NCI-H2081 treated with DMSO at 0.1 percent for 48 hours (cell line): ENCODE measurements at places on chromosomes 7 and 10.

- no peak for DNase-seq
These were observed 10.1 kb downstream of the FOXL3 start for GRCh38 chr7:300048-300447.

DNA sequence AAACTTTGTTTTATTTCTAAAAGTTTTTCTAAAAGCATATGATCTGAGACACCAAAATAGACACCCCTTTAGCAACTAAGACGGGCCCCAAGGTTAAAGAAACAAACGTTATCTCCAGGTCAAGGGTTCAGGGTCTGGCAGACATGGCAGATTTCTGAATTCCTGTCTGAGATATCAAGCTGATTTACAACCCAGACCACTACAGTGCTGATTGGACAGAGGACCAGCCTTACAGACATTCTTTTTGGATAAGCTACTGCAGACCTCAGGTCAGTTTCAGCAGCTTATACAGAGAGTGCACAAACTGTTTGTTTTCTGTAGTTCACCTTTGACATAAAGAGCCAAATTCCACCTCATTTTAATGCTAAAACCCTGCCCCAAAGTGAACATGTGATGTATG, 34.8 kb downstream of the SVOPL start:
- no peak for DNase-seq

DNA sequence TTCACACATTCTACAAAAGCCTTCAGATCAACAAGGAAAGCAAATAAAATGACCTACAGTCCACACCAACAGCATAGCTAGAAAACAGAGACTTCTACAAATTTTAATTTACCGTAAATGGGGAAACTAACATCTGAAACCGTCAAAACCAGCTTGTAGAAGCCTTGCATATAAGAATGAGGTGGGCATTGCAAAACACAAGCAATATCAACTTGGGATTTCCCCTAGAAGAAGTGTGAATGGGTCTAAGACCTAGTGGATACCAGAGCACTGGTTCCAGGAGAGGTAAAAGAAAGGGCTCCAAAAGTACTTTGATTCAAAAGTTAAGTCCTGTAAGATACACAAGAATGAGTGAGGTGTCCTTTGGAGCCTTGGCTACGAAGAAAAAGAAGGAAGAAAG, 18.7 kb downstream of the RTKN2 start:
- DNase-seq = no peak

DNA sequence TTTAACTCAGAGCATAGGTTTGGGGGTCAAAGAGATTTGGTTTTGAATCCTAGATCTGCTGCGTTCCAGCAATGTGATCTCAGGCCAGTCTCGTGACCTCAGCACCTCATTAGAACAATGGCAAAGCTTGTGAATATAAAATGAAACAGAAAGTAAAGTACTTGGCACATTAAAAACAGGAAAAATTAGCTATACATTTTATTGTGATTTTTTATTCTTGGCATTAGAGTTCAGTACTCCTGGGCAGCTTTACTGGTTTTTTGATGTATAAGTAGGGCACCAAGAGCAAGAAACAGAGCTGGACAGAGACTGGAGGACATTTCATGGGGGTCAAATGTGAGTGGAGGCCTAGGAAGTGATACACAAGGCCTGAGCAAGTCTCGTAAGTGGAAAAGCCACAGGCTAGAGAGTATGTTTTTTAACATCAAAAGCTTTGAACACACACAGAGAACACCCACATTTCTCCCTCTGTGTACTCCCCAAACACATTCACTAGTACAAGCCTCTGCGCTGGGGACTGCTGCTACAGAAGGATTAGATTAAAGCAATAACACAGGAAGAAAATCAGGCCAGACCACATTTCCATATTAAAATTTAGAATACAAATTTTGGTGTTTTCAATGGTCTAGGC, 157.2 kb upstream of the SLC25A13 start:
- DNase-seq = no peak

- DNase-seq = no peak
These were observed 309.7 kb upstream of the KLF6 start for GRCh38 chr10:4094751-4095150.

DNA sequence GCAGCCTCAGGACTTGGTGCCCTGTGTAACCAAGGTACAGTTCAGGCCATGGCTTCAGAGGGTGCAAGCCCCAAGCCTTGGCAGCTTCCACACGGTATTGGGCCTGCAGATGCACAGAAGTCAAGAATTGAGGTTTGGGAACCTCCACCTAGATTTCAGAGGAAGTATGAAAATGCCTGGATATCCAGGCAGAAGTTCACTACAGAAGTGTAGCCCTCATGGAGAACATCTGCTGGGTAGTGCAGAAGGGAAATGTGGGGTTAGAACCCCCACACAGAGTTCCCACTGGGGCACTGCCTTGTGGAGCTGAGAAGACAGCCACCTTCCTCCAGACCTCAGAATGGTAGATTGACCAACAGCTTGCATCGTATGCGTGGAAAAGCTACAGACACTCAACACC, 3.4 kb upstream of the SEM1 start:
- no peak for DNase-seq

DNA sequence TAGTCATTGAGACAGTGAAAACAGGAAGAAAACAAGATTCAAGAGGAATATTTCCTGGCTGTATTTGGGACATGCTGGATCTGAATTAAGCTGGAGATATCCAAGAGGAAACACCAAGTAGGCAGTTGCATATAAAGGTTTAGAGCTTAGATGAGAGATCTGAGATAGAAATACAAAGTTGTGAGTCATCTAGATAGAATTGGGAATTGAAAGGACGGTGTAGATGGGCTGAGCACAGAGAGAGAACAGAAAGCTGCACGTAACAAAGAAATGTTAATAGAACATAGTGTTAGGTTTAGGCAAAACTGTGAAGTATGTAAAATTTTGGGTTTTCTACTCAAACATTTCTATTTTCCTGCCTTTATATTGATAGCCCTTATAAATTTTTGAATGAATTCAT, 218.5 kb upstream of the TMEM196 start:
- DNase-seq = no peak

DNA sequence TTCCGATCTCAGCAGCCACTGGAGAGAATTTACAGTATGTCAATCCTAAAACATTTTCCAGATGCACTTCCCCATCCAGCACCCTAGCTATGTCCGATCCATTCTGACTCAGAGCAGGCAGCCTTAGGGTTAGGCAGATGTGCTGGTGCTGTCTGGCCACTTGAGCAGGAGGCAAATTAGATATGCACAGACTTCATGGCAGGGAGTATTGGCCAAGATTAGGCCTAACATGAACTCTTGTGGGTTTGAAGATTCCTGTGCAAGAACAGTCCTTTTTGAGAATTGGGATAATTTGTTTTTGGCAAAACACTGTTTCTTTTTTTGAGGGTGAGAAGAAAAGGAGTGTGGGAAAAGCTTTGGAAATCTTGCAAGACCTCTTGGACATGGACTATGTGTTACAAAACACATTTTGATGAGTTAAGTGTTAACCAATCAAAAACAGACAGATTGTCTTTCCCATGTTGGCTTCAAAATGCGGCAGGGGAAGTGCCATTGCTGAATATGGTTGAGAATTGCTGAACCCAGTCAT, 218.6 kb upstream of the INHBA start:
- DNase-seq = no peak

GRCh38 chr10:88890681-88891381, 10.8 kb downstream of the STAMBPL1 start:
- DNase-seq = no peak

- no peak for DNase-seq
These were observed 765.1 kb downstream of the GRID1 start for GRCh38 chr10:85601526-85601925.

DNA sequence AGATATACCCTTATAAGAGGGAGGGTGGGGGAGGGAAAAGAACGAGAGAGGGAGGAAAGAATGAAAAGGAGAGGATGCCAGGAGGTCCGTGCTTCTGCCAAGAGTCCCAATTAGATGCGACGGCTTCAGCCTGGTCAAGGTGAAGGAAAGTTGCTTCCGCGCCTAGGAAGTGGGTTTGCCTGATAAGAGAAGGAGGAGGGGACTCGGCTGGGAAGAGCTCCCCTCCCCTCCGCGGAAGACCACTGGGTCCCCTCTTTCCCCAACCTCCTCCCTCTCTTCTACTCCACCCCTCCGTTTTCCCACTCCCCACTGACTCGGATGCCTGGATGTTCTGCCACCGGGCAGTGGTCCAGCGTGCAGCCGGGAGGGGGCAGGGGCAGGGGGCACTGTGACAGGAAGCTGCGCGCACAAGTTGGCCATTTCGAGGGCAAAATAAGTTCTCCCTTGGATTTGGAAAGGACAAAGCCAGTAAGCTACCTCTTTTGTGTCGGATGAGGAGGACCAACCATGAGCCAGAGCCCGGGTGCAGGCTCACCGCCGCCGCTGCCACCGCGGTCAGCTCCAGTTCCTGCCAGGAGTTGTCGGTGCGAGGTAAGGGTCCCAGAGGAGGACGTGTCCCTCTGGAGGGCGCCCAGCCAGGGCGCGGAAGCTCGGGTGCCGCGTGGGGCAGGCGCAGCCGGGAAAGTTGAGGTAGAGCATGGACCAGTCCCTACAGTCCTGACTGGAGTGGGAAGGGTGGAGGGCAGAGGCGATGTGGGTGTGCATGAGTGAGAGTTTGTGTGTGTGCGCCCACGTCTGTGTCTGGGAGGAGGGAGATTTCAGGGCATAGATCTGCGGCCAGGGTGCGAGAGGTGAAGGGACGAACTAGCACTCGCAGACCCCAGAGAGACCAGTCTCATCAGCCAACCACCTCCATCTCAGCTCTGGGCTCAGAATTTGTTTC, 844 bp downstream of the GRM3 start:
- DNase-seq = no peak

GRCh38 chr10:91289305-91289704, 68.8 kb downstream of the PCGF5 start:
- no peak for DNase-seq

DNA sequence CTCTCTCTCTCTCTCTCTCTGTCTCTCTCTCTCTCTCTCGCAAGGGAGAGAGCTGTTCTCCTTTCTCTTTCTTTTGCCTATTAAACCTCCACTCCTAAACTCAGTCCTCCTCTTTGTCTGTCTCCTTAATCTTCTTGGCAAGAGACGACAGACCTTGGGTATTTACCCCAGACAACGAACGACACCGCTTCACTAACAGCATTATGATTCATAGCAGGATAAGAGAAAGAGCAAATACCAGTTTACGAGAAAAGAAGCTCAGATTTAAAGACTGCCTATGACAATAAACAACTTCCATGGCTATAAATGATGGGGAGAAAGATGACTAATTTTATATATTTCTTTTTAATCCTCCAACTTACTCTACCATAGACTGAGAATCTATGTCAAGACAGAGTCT, 1396.5 kb upstream of the CELF2 start:
- DNase-seq = no peak

DNA sequence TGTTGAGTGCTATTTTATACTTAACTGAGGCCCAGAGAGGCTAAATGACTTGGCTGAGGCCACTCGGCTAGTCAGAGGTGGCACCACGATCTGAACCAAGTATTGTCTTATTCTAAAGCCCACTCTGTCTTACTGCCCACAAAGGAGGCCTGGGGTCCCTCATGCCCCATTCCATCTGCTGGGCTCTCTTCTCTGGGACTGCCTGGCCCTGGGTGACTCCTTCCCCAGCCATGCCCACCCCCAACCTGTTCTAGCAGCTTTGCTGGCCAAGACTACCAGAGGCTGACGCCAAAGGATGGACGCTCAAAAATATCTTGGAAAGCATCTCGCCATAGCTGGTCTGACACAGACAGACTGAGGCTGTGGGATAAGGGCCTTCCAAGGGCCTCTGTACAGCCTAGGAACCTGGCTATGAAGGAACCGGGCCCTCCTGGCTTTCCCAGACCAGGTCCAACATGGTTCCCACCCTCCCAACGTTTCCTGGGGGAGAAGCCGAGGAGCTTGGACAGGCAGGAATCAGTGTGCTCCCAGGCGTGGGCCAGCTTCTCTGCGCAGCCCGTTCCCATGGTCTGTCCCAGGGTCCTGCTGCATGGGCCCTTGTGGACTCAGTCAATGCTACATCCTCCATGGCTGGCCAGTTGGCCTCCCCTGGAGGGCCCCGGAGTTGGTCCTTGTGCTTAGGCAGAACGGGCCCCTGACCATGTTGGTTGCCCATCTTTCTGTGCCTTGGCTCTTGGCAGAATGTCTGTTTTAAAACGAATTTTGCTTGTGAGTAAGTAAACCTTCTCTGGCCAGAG, 11.7 kb downstream of the HSPA12A start:
- DNase-seq = no peak

DNA sequence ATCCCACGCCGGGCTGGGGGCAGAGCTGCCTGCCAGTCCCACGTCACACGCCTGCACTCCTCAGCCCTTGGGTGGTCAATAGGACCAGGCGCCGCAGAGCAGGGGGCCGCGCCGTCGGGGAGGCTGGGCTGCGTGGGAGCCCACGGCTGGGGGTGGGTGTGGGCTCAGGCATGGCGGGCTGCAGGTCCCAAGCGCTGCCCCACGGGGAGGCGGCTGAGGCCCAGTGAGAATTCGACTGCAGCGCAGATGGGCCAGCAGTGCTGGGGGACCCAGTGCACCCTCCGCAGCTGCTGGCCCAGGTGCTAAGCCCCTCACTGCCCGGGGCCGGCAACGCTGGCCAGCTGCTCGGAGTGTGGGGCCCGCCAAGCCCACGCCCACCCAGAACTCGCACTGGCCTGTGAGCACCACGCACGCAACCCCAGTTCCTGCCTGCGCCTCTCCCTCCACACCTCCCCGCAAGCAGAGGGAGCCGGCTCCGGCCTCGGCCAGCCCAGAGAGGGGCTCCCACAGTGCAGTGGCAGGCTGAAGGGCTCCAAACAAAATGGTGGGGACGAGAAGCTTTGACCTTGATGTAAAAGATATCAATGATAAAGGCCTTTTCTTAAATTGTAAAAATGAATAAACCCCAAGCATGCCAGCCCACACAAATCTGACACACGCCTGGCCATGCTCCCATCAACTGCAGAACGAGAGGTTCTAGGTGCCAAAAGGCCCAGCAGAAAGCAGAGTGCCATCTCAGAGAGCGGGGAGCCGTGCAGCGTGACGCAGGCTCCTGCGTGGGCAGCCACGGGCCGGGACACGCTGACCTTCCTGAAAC, 255.5 kb downstream of the MAD1L1 start:
- no peak for DNase-seq

GRCh38 chr7:75881436-75882095, 2.7 kb downstream of the RHBDD2 start:
- DNase-seq = no peak

DNA sequence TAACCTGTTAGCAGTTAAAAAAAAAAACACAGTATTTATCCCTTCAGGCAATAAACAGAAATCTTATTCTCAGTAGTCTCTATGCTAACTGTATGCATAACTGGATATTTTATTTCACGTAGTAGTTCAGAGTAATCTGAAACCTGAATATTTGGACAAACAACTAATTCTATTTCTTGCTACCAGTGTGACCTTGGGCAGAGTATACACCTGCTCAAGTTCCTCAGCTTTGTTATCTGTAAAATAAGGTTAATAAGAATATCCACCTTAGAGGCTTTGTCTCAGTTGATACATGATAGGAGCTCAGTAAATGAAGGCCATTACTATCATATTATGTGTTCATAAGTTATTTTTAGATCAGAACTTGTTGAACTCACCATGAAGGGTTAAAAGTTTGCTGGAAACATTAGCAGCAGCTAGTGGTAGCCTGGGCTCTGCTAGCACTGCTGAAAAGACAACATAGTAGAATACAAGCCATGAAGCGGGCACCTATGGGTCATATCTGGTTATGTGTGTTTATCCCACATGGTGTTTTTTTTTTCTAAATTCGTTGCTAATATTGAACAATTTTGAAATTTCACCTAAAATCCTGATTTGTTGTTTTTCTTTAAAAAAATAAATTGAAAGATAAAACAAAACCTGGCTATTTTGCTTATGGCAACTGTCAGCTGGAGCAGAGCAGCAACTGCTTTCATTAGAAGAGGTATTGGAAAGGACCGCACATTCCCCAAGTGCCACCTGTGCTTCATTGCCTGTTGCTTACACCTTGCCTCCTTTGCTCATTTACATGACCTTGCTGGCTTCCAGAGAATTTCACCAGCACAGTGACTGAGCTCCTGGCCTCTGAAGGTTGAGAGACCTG, 303.0 kb downstream of the PRKG1 start:
- DNase-seq = no peak
